ENCODE measurements at places on chromosomes 11 and 22.

DNA sequence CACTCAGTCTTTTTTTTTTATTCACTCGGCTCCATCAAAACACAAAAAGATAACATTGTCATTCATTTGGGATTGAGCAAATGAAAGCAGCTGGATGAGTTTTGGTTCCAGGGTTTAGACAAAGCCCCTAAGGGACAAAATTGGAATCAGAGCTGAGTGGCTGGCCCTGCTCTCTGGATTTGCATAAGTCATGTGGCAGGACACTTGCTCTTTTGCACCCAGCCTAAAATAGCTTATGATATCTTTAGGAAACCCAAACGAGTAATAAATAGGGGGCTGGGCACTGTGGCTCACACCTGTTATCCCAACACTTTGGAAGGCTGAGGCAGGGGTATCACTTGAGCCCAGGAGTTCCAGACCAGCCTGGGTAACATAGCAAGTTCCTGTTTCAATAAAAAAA is 11.0 kb upstream of the TMEM121B start:
- DNase-seq: no peak

GRCh38 chr22:17931400-17931825 is 92.9 kb downstream of the MICAL3 start:
- DNase-seq: no peak

DNA sequence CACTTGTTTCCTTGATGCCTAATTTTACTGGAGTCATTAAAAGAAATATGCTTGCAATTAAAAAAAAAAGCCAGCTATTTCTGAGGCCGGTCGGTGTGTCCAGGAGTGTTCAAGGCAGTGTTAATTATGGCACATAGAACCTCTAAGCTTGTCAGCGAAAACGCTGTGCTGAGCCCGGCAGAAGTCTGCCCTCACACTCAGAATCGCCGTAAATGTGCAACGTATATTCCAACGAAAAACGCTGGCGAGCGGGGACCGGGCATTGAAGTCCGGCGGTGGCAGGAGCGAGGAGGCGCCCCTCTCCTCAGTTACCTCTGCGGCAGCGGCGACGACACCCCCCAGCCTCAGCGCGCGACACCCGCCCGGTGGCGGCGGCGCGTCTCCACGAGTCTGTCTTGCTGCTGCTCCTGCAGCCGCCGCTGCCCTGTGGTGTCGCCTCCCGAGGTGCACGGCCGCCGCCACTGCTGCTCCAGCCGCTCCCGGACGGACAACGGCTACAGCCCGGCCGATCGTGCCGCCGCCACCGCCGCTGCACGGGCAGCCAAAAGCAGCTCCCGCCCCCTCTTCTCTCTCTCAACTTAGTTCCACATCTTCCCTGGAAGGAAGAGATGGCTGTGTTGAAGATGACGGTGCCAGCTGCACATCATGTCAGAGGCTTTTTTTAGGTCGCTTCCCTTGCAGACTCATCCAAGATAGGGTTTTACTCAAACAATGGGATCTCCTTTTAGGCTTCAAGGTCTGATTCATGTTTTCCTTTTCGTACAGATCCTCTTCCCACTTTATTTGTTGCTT is 56.0 kb downstream of the JAM3 start:
- peak; percentile 24 for DNase-seq

DNA sequence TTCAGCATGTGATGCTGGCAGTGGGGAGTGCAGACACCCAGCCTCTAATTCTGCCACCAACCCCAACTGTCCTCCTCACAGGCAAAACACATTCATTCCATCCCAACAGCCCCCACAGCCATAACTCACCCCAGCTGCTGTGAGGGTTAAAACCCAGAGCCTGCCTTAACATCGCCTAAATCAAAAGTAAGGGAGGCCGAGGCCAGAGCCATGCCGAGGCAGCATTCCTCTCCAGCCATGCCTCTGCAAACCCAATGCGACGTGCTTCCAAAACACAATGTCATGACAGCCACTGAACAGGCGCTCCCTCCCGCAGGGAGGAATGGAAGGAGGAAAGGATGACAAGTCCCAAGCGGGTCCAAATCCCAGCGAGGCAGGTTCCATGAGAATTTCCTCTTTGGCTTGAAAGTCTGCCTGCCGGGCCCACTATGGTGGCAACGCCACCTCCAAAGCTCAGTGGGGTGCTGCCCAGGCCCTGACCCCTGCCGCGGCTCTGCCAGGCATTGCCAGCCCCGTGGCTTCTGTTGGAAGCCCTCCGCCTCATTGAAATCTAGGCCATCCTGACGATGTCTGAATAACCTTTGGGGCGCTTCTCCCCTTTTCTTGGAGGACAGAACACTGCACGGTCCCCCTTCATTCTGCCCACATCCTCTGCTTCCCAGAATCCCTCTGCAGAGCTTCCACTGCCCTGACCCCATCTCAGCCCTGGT is 472.3 kb downstream of the BRD1 start:
- no peak for DNase-seq

DNA sequence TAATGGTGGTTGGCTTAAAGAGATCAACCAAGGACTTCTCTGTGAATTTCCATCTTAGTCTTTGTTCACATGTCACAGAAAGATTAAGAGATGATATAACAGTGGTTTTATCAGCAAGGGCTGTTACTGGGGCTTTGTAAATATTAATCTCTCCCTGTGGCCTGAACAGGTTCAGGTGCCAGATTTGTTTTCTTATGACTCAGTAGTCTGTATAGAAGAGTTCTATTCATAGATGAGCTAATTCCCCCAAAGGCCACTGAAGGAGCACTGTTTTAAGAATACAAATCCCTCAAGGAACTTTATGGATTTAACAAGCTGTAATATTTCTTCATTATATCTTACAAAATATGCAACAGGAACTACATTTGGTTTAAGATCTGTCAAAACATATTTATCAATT is 50.4 kb downstream of the TCP11L1 start:
- DNase-seq: no peak

DNA sequence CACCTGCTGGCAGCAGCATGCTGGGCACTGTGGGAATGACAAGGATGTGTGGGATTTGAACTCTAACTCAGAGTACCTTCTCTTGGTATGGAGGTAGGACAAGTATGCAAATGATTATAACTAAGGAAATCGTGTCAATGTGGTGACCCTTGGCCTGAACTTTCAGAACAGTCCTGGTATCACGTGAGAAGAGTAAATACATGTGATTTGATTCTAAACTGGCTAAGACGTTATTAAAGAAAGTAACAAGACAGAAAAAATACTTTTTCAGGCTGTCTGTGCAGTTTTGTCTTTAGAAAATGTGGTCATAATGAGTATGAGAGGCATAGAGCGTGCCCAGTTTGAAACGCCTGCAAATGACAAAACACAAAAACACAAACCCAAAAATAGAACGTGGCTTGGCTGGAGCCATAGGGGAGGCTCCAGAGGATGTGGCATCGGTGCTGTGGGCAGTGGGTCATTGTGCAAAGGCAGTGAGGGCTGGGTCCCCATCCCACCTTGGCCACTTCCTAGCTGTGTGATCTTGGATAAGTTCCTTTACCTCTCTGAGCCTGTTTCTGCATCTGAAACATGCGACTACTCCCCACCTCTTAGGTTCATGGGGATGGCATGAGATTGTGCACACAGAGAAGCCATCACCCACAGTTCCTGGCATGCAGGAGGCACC is 18.4 kb upstream of the IL2RB start:
- DNase-seq: no peak

DNA sequence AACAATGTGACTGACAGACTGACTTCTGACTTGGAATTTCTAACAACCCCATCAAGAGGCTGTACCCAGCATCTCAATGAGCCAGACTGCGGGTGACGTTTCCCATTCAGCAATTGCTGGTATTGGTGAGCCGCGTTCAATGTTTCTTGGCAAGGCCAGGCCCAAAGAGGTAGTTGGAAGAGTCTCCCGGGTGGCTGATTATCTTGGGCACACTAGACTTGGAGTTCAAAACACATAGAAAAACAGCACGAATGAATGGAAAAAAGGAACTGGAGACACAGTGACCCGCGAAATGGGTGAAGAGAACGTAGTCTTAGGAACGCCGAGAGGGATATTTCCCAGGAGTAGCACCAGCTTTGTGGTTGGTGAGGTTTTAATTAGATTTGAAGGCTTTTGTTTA is 115.7 kb downstream of the RPS6KA4 start:
- DNase-seq: no peak
